CD4-positive, alpha-beta T cell (primary cell): ENCODE measurements at places on chromosomes 11 and 22. TPM values are rescaled to one million over a fixed set of nuclear protein-coding genes. Genes with fewer than 3 reads are reported as not detected.

GRCh38 chr11:128848815-128849455, 18.2 kb downstream of the KCNJ1 start:
- no peaks in the 10 kb centered on the region for H3K36me3 ChIP-seq
- no peak overlapping the region for H3K27ac ChIP-seq

DNA sequence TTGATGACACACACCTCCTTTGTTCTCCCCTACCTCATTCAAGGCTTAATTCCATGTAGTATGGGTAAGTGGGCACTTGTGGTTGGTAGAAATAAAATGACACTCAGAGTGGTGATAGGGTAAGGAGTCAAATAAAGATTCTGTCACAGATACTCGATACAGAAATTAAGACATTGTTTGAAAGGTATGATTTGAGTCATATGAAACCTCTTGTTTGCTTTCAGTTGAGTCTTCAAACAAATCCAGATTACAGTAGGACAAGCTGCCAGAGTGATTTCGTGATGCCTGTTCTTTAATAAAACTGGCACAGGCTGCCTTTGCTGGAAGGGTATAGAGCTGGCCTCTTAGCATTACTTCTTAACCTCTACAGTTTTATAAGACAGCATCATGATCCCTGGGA, 182.4 kb downstream of the SPON1 start:
- H3K4me3 ChIP-seq: no peak overlapping the region
- H3K27me3 ChIP-seq: no peaks in the 10 kb centered on the region
- H3K27ac ChIP-seq: no peak overlapping the region
- no peak for DNase-seq
- H3K36me3 ChIP-seq: no peaks in the 10 kb centered on the region

- H3K27me3 ChIP-seq: no peaks in the 10 kb centered on the region
- no peaks in the 10 kb centered on the region for H3K4me1 ChIP-seq
- H3K36me3 ChIP-seq: peaks cover 91% of the 10 kb centered on the region
- H3K27ac ChIP-seq: no peak overlapping the region
- no peak for DNase-seq
These were observed 17.6 kb downstream of the PATZ1 start for GRCh38 chr22:31328544-31328960.

DNA sequence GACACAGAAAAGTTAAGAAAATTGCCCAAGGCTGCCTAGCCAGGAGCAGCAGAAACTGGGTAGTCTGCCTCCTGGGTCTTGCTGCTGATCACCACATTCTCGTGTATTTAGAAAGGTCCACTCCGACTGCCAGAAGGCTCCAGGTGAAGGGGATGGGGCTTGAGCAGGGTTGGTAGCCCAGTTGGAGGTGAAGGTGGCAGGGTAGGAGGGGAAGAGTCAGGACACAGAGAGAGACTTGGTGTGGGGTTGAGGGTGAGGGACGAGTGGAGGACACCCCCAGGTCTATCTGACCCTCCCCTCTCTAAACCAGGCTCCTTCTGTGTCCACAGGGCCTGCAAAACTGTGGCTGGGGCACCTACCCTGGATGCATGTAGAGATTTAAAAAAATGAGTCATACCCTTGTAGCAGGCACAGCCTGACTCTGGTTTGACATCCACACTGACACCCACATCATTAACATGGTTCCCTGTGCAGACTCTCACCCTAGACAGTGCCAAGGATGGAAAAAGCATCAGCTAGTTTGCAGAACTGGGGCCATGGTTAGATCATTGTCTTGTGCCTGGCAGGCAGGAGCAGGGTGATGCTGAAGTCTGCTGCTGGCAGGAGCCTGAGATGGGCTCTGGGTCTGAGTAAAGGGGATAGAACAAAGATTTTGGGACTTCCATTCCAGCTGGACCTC, 273.2 kb downstream of the TENM4 start:
- no peaks in the 10 kb centered on the region for H3K4me1 ChIP-seq
- no peaks in the 10 kb centered on the region for H3K36me3 ChIP-seq
- H3K27ac ChIP-seq: no peak overlapping the region
- H3K4me3 ChIP-seq: no peak overlapping the region

DNA sequence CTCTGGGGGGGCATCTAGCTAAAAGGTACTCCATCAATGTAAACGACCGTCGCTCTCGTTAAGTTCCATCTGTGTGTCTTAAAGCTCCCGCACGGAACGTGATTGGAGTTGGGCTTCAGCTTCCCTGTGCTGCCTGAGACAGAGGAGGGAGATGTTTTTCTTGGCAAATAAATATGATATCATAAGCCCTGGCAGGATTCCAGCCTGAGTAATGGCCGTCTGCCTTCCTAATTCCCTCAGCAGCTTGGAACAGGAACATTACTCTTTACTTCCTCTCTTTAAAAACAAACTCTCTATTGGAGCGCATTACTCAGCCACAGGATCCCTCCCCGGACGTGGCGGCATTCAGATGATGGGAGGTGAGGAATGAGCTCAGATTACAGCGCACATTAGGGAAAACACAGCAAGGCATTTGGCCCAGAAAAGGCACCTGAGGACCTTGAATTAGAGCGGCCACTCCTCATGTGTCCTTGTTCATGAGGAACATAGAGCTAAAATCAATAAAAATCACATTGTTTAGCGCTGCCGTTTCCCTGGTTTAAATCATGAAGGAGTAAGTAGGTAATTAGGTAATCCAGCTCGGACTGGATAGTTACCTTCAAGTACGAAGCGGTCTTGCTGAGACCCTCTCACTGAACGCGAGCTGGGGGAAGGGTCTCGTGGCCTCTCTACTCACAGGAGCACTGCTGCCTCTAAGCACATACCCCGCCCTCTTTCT, 230.4 kb downstream of the ST3GAL4 start:
- H3K27me3 ChIP-seq: no peaks in the 10 kb centered on the region
- no peak overlapping the region for H3K4me3 ChIP-seq
- no peaks in the 10 kb centered on the region for H3K4me1 ChIP-seq

DNA sequence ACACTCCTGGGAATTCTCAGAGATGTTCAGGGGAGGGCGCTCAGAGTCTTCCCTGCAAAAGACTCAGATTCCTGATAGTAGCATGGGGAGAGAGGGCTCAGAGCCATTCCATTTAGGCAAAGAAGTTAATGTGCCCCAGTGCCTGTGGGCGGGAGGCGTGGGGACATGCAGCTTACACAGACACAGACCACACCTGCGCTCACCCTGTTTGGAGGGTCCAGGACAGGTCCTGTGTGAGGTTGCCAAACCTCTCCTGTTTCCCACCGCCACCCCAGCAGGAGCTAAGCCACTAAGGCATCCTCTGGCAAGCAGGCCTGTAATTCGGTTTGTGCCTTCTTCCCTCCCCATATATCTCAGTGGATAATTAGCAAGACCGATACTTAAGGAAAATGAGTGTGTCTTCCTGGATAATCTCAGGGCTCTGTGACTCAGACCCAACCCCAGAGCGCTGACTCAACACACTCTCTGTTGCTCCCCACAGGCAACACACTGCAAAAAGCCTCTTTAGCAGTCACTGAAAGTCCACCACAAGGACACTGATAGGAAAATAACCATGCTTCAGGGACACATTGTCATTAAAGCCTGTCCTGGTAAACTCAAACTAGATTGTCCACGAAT, 118.9 kb upstream of the LMO1 start:
- H3K27me3 ChIP-seq: no peaks in the 10 kb centered on the region
- H3K4me3 ChIP-seq: no peak overlapping the region
- H3K27ac ChIP-seq: no peak overlapping the region
- DNase-seq: no peak
- H3K4me1 ChIP-seq: no peaks in the 10 kb centered on the region
- H3K36me3 ChIP-seq: no peaks in the 10 kb centered on the region

DNA sequence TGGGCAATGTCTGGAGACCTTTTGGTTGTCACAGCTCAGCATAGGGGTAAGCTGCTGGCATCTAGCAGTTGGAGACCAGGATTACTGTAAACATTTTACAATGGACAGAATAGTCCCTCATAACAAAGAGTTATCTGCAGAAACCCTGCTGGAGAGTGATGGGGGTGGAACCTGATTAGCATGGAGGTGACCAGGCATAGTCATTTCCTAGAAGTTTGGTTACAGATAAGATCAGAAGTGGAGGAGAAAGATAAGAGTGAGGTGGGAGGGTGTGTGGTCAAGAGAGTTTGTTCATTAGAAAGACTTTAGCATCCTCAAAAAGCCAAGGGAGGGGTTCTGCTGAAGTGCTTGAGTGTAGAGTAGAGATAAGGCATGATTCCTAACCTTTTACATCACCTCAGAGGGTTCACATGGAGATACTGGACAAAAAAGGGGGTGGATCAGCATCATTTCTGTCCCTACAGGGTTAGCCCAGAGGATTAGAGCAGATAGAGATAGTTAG, 38.8 kb downstream of the PRDM11 start:
- no peak overlapping the region for H3K4me3 ChIP-seq
- no peak overlapping the region for H3K27ac ChIP-seq
- H3K36me3 ChIP-seq: peaks cover 17% of the 10 kb centered on the region
- H3K4me1 ChIP-seq: peaks cover 4% of the 10 kb centered on the region
- H3K27me3 ChIP-seq: no peaks in the 10 kb centered on the region
- DNase-seq: no peak

GRCh38 chr22:39244136-39244495, 666 bp downstream of the PDGFB start:
- no peak for DNase-seq
- H3K27me3 ChIP-seq: peaks cover 5% of the 10 kb centered on the region
- H3K4me3 ChIP-seq: peak overlapping the region; percentile 72
- H3K27ac ChIP-seq: no peak overlapping the region

DNA sequence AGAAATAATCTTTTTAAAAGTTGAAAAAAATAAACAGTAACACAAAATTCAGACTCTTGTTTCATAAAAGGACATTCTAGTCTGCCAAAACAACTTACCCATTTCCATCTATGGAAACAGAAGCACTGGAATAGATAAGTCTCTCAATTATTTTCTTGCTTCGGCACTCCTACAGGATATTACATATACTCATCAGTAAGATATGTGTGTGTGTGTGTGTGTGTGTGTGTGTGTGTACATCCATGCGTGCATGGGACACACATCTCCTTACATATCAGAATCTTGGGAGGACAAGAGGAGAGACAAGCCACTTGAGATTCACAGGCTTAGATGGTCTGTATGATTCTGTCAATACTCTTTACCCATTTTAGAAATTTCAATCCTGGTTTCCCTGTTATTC, 144.6 kb downstream of the ATG16L2 start:
- H3K27me3 ChIP-seq: no peaks in the 10 kb centered on the region
- DNase-seq: no peak
- no peak overlapping the region for H3K4me3 ChIP-seq
- H3K4me1 ChIP-seq: no peaks in the 10 kb centered on the region
- H3K27ac ChIP-seq: no peak overlapping the region

DNA sequence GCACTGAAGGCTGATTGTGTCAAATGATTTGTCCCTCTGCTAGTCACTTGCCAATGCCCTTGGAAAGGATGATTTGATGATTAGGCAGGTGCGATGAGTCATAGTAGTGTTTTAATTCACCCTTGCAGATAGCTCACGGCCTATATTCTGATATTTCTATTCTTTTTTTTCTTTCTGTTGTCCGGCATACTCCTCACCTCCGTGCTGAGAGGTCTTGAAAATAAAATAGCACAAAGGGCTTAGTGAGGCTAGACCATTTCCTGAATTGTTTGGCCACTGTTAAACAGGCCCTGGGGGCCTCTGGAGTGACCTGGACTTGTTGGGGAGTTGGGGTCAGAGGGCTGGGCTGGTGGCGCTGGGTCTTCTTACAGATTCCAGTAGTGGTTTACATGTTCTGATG, 99.8 kb downstream of the ZBTB16 start:
- H3K27me3 ChIP-seq: no peaks in the 10 kb centered on the region
- peaks cover 79% of the 10 kb centered on the region for H3K4me1 ChIP-seq
- peak overlapping the region; percentile 55 for H3K27ac ChIP-seq
- H3K4me3 ChIP-seq: no peak overlapping the region
- no peaks in the 10 kb centered on the region for H3K36me3 ChIP-seq
- DNase-seq: no peak

DNA sequence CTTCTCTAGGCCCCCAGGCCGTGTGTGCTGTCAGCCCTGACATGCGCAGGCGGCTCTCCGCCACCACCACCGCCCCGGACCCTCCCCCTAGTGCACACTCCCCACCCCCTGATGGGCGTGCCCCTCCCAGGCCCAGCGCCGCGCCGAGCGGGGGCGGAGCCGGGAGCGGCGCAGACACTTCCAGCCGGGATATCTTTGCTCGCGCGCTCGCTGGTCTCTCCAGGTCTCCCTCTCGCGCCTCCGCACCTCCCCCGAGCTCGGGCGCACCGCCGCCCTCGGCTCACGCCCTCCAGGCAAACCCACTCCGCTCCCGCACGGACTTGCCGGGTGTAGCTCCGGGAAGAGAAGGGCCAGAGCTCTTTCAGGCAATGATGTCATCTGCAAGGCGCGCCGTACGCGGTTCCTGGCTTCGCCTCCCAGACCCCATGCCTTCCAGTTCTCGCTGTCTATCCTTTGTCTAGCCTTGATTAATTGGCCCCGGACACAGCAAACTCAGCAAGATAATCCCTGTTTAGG, at the start of gene SCN3B:
Gene SCN3B (minus strand): TSS at position 59 of the 516 bp plus-strand sequence. CDS start 823 bp downstream, outside the sequence.
- peak within 1 kb of the TSS; percentile 46 for H3K4me3 ChIP-seq
- H3K4me1 ChIP-seq: peaks cover 17% of the 10 kb centered on the region
- no peak within 1 kb of the TSS for H3K27ac ChIP-seq

DNA sequence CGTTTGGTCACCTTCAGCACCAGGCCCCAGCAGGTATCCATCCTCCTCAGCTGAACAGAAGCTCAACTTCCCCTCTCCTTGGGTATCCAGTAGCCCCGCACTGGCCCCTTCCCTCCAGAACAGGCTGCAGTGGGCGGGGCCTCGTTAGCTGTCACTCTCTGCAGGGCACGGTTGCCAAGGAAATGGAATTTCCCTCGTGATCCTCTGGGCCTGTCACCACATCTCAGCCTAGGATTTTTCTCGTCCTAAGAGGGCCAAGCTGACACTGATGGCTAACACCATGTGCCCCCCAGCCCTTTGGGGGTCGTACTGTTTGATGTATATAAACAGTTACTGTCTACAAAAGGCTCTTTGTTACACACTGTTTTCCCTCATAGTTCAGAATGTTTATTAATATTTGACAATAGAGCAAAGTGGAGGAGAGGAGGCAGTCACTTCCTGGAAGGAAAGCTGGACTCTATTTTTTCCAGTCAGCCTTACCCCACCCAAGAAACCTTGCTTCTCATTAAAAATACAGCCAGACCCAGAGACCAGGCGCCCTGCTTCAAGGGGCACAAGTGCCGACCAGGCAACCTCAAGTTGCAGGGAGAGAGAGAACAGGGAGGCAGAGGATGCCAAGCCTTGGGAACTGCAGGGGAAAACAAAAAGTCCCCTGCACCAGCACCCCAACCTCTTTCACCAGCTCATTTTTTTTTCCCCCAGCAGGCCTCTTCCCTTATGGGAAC, 44.5 kb downstream of the FEZ1 start:
- no peak for DNase-seq
- no peak overlapping the region for H3K27ac ChIP-seq
- no peak overlapping the region for H3K4me3 ChIP-seq

ZNF215 gene
- total RNA-seq: 1.1 TPM

CABP7 gene
- total RNA-seq: 0.45 TPM

PRDM11 gene
- 2.5 TPM for total RNA-seq

RPS3 gene
- 4,753 TPM for total RNA-seq

PLA2G3 gene
- total RNA-seq: not detected

CD6 gene
- total RNA-seq: 814 TPM

TSKU gene
- not detected for total RNA-seq

RNF26 gene
- 20.5 TPM for total RNA-seq

UBASH3B gene
- total RNA-seq: 24.5 TPM

OR4C45 gene
- not detected for total RNA-seq

MYO18B gene
- total RNA-seq: 0.22 TPM
